Camera-type eye (tissue), 1 donor: ENCODE measurements at places on chromosomes 1 and 21. TPM values are rescaled to one million over a fixed set of nuclear protein-coding genes. Genes with fewer than 3 reads are reported as not detected.

Gene PRDM15
- total RNA-seq = 10.9 TPM

Gene YBX1
- total RNA-seq = 488 TPM

Gene FMO3
- 0.49 TPM for total RNA-seq

Gene ETV3L
- not detected for total RNA-seq

Gene IFI44L
- total RNA-seq = 16.8 TPM

Gene TNFRSF14
- total RNA-seq = 50.0 TPM
